Immature natural killer cell (primary cell): ENCODE measurements at places on chromosomes 12 and 14. TPM values are rescaled to one million over a fixed set of nuclear protein-coding genes. Genes with fewer than 3 reads are reported as not detected.

EML5 gene
- 0.24 TPM for polyA plus RNA-seq

TSHR gene
- not detected for polyA plus RNA-seq

NUDT14 gene
- 21.9 TPM for polyA plus RNA-seq

PPM1H gene
- not detected for polyA plus RNA-seq

ENDOU gene
- not detected for polyA plus RNA-seq
